ENCODE measurements at places on chromosomes 5 and 9. TPM values are rescaled to one million over a fixed set of nuclear protein-coding genes. Genes with fewer than 3 reads are reported as not detected.

The ACTBL2 gene
- total RNA-seq = 0.05 TPM

The SLC1A1 gene
- total RNA-seq = 1.1 TPM

The GABRA6 gene
- not detected for total RNA-seq

The C5orf58 gene
- total RNA-seq = not detected

The C5orf22 gene
- 15.2 TPM for total RNA-seq

The NR5A1 gene
- total RNA-seq = 0.11 TPM

The HEMGN gene
- not detected for total RNA-seq

The CTSV gene
- 16.3 TPM for total RNA-seq

The LCN2 gene
- 7.2 TPM for total RNA-seq

The SCGB3A2 gene
- total RNA-seq = not detected

The MEGF10 gene
- total RNA-seq = not detected

The FEM1C gene
- 6.8 TPM for total RNA-seq

The DPYSL3 gene
- total RNA-seq = 24.6 TPM

The ARSI gene
- 31.8 TPM for total RNA-seq

The OR13F1 gene
- not detected for total RNA-seq

The ANKRD18A gene
- 13.7 TPM for total RNA-seq

The RGS7BP gene
- total RNA-seq = not detected

The KIF20A gene
- total RNA-seq = 38.7 TPM

The PCDHGC5 gene
- total RNA-seq = 0.03 TPM

The GAPT gene
- total RNA-seq = not detected

The SHISAL2B gene
- not detected for total RNA-seq

The HBEGF gene
- 6.7 TPM for total RNA-seq

The FAM200C gene
- 1.2 TPM for total RNA-seq

The GHR gene
- 0.06 TPM for total RNA-seq

The CDHR2 gene
- total RNA-seq = 0.05 TPM

The SETX gene
- total RNA-seq = 22.2 TPM

The TJP2 gene
- total RNA-seq = 4.0 TPM

The MARCOL gene
- total RNA-seq = not detected

The HACD4 gene
- 1.0 TPM for total RNA-seq

The COL27A1 gene
- total RNA-seq = 8.7 TPM

The IL4 gene
- not detected for total RNA-seq

The ZBTB43 gene
- total RNA-seq = 11.1 TPM

The PLPP1 gene
- 34.0 TPM for total RNA-seq

The SPARC gene
- total RNA-seq = 15.7 TPM

The NCS1 gene
- total RNA-seq = 53.2 TPM

The SPINK6 gene
- 0.27 TPM for total RNA-seq

The CTXN3 gene
- not detected for total RNA-seq

The DDX4 gene
- 0.05 TPM for total RNA-seq

The RNF183 gene
- not detected for total RNA-seq

The IFNK gene
- not detected for total RNA-seq

The ACSL6 gene
- 0.15 TPM for total RNA-seq

The OSTF1 gene
- 15.7 TPM for total RNA-seq

The LTC4S gene
- total RNA-seq = 0.22 TPM

The HTR4 gene
- not detected for total RNA-seq

The PRDM9 gene
- total RNA-seq = not detected

The FGF1 gene
- total RNA-seq = 0.42 TPM

The ENTREP1 gene
- 0.86 TPM for total RNA-seq

The CCDC192 gene
- total RNA-seq = not detected

The OBP2B gene
- total RNA-seq = not detected

The PCDHGB2 gene
- total RNA-seq = 0.11 TPM

The PPWD1 gene
- total RNA-seq = 19.5 TPM

Data from A549 treated with dexamethasone at 1 μM for 4 hours (cell line).